ENCODE measurements at places on chromosomes 3 and 15. TPM values are rescaled to one million over a fixed set of nuclear protein-coding genes. Genes with fewer than 3 reads are reported as not detected.

The LDHAL6B gene
- total RNA-seq: not detected

The IL20RB gene
- 0.98 TPM for total RNA-seq

The HTR3E gene
- not detected for total RNA-seq

The LRRIQ4 gene
- 0.07 TPM for total RNA-seq

The WDR76 gene
- 3.8 TPM for total RNA-seq

The ATP13A5 gene
- not detected for total RNA-seq

The PPM1L gene
- total RNA-seq: 11.6 TPM

The SNX22 gene
- 0.10 TPM for total RNA-seq

The SLC30A4 gene
- total RNA-seq: 17.2 TPM

The BCL2A1 gene
- total RNA-seq: 0.33 TPM

The NRROS gene
- total RNA-seq: 1.0 TPM

The CXCR6 gene
- not detected for total RNA-seq

The ILDR1 gene
- total RNA-seq: not detected

The SLC41A3 gene
- 93.5 TPM for total RNA-seq

The TM6SF1 gene
- 0.83 TPM for total RNA-seq

The KNG1 gene
- total RNA-seq: not detected

The SPINK8 gene
- not detected for total RNA-seq

The PLA2G4B gene
- 1.2 TPM for total RNA-seq

The GRIP2 gene
- total RNA-seq: 0.46 TPM

The EFCAB12 gene
- 0.03 TPM for total RNA-seq

The LMAN1L gene
- not detected for total RNA-seq

The PSTPIP1 gene
- 4.4 TPM for total RNA-seq

The ZNF662 gene
- 2.3 TPM for total RNA-seq

The GXYLT2 gene
- 33.5 TPM for total RNA-seq

The GALNT15 gene
- total RNA-seq: 9.1 TPM

The SI gene
- total RNA-seq: not detected

The CFAP100 gene
- total RNA-seq: not detected

The DAZL gene
- not detected for total RNA-seq

The VIPR1 gene
- 2.2 TPM for total RNA-seq

The CHRFAM7A gene
- total RNA-seq: 1.5 TPM

The POPDC2 gene
- total RNA-seq: 0.33 TPM

The FRMD4B gene
- total RNA-seq: 0.83 TPM

The RSRC1 gene
- total RNA-seq: 36.7 TPM
